ENCODE measurements at places on chromosomes 6 and 20.

DNA sequence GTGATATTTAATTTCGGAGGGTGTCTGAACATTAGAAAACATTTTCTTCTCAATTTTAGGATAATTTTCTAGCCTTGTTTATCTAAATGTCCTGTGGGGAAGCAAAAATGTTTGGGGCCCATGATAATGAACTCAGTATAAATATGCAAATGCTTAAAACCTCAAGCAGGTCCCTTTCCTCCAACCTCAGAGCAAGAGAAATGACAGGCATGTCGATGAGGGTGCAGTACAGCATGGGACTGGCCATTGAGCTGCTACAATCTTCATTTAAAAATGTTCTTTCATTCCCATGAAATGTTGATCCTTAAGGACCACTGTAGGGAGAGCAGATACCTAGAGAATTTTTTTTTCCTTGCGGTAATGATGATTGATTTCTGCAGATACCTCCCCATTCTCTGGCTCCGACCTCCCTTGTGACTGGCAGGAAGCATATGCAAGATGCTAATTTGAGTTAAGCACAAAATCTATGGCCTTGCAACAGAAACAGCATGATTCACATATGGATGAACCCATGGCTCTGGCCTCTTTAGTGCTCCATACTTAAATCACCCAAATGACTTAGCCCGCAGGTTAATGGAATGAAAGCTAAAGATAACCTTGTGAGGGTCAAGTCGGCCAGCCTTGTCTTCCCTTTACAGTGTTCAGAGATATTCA lies 243.3 kb downstream of the SOX4 start:
- DNase-seq: no peak

GRCh38 chr20:19456595-19457395 lies 244.4 kb downstream of the SLC24A3 start:
- no peak for DNase-seq

- no peak for DNase-seq
Observed at GRCh38 chr6:3135668-3136291, 17.3 kb downstream of the BPHL start.

DNA sequence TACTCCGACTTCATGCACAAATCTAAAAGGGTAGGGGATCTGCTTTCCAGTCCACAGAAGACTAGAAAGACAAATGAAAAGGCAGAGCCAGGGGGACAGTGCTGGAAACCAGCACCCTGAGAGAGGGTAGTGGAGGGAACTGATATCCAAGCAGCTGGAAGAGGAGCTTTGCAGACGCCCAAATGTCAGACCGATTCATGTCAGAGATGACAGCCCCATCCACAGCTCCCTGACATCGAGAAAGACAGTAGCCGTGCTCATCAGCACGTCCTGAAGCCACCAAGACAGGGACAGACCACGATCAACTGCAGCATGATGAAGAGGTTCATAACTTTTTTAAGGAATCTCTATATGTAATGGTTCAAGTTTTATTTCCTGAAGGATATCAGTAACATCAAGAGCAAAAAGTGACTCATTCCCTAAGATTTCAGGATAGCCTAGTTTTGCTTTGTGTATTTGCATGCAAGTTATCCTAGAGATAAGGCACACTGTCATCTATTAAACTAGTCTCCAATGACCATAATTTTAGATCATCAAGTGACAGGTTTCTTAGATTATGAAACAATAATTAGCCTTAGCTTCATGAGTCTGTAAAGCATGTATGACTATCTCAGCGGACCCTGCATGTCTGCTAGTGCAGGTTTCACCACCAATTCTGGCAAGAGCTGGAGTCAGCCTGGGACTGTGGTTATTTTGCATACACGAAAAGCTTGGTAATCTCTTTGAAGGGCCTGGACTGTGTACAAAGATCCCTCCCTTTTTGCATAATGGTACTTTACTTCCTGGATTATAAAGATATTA lies 43.0 kb downstream of the PRDM1 start:
- no peak for DNase-seq

DNA sequence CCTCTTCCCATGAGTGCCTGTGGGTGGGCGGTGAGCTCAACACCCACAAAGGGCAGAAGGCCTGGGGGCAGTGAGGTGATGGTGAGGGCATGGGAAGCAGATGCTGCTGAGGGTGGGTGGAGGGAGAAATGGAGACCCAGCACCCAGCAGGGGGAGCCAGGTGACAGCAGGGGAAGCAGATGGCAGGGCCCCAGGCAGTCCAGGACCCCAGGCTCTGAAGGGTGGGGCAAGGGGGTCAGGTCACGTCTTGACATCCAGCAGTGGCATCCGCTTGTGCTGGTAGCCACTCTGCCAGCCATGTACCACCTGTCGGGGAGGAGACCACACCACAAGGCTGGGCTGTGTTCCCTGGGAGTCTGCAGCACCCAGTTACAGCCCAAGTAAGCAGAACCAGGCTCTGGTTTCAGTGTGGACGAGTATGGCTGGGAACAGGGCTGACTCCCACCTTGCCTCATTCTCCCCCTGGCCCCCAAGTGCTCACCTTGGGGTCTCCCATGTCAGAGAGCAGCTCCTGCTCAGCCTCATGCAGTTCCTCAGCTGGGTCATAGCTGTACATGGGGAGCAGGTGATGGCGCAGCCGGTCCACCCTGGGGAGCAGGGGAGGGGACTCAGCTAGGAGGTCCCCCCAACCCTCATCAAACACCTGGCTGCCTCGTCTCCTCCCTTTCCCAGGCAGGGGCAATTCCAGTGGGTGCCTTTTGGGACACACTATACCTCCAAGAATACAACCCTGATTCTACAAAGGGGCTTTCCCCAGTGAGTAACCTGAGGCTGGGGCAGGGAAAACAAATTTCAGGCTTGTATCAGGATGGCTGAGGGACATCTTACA lies 2.0 kb downstream of the SMIM29 start:
- no peak for DNase-seq

- DNase-seq: no peak
Observed at GRCh38 chr6:43886717-43887339, 116.8 kb downstream of the VEGFA start.

DNA sequence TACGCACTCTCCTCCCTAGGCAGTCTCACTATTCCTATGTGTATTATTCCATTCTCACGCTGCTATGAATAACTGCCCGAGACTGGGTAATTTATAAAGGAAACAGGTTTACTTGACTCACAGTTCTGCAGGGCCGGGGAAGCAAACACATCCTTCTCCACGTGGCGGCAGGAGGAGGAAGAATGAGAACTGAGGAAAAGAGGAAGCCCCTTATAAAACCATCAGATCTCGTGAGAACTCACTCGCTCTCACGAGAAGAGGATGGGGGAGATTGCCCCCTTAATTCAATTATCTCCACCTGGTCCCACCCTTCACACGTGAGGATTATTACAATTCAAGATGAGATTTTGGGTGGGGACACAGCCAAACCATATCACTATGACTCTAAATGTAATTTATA lies 61.9 kb downstream of the ECT2L start:
- no peak for DNase-seq

All from spinal cord (tissue), 10 donors.